ENCODE measurements at places on chromosomes 1 and 21.

DNA sequence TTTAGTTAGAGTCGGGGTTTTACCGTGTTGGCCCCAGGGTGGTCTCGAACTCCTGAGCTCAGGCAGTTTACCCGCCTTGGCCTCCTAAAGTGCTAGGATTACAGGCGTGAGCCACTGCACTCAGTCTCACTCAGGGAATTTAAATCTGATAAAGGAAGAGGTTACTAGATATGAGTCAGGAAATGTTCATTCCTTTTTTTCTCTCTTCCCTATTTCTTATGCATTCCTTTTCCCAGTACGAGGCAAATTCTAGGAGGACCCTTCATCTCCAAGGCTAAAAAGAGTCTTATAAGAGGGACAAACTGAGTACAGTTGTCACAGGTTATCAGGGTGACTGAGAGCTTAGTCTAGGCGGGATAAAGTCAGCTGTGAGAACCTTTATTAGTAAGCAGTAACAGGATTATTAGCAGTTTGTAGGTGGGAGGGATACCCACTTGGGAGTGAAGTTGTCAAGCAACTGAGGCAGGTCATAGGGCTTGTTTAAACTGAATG is 9.1 kb downstream of the MACF1 start:
- no peak for DNase-seq

DNA sequence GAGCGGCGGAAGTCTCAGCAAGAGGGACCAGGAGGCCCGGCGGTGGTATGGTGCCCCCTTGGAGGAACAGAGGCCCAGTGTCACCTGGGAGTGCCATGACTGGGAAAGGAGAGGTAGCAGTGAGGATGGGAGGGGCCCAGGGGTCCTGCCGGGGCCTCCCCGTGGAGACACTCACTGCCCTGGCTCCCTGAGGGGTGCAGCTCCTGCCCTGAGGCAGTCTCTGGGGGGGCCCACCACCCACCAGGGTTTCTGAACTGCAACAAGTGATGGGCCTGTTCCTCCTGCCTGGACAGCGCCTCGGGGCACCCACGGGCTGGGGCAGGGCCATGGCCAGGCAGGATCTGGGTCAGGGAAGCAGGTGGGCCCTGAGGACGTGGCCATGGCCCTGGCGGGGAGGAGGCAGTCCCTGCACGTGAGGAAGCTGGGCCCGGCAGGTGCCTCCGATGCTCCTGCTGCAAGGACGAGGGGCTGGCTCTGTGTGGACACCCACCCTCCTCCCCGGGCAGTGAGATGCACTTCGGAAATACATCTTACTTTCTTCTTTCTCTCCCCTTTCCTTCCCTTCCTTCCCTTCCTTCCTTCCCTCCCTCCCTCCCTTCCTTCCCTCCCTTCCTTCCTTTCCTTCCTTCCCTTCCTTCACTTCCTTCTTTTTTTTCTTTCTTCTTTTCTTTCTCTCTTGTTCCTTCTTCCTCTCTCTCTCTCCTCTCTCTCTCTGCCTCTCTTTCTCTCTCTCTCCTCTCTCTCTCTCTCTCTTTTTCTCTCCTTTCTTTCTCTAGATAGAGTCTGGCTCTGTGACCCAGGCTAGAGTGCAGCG is 66.6 kb downstream of the MORN1 start:
- DNase-seq = no peak

- no peak for DNase-seq
Measured at GRCh38 chr1:74689621-74690363, 16.2 kb upstream of the ERICH3 start.

GRCh38 chr1:161115132-161115711 is 2.6 kb downstream of the PFDN2 start:
- no peak for DNase-seq

DNA sequence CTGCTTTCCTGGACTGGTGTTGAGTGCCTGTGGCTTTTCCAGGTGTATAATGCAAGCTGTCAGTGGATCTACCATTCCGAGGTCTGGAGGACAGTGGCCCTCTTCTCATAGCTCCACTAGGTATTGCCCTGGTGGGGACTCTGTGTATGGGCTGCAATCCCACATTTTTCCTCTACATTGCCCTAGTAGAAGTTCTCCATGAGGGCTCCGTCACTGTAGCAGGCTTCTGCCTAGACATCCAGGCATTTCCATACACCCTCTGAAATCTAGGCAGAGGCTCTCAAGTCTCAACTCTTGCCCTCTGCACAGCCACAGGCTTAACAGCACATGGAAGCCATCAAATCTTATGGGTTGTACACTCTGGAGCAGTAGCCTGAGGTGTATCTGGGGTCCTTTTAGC is 107.6 kb downstream of the GRIK1 start:
- no peak for DNase-seq

DNA sequence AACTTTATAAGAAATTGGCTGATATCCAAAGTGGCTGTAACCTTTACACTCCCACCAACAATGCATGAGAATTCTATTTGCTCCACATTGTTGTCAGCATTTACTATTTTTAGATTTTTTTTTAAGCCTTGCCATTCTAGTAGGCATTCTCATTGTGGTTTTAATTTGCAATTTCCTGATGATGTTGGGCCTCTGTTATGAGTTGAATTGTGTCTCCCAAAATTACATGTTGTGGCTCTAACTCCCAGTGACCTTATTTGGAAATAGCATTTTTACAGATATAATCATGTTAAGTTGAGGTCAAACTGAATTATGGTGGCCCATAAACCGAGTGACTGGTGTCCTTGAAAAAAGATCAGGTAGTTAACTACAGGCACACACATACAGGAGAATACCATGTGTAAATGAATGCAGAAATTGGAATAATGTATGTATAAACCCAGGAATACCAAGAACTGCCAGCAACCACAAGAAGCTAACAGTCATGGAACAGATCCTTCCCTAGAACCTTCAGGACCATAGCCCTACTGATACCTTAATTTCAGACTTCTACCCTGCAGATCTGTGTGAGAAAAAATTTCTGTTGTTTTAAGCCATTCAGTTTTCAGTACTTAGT is 348.8 kb upstream of the DAB1 start:
- DNase-seq = no peak

DNA sequence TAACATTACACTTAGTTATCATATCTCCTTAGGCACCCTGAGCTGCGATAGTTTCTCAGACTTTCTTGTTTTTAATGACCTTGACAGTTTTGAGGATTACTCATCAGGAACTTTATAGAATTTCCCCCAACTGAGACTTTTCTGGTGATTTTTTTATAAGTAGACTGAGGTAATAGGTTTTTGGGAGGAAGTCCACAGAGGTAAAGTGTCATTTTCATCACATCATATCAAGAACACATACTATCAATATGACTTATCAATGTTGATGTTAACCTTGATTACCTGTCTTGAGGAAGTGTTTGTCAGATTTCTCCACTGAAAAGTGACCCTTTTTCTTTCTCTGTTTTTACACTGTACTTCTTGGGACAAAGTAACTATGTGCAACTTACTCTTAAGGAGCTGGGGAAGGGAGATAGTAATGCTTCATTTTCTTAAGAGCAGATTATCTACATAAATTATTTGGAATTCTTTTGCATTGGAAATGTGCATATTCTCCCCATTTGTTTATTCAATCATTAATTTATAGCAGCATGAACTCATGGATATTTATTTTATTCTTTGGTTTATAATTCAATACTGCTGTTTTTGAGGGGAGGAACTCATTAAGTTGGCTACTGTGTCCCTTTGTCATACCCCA is 72.8 kb upstream of the HSD17B7 start:
- no peak for DNase-seq

GRCh38 chr1:151841141-151841540 is 1.5 kb upstream of the C2CD4D start:
- DNase-seq = no peak

DNA sequence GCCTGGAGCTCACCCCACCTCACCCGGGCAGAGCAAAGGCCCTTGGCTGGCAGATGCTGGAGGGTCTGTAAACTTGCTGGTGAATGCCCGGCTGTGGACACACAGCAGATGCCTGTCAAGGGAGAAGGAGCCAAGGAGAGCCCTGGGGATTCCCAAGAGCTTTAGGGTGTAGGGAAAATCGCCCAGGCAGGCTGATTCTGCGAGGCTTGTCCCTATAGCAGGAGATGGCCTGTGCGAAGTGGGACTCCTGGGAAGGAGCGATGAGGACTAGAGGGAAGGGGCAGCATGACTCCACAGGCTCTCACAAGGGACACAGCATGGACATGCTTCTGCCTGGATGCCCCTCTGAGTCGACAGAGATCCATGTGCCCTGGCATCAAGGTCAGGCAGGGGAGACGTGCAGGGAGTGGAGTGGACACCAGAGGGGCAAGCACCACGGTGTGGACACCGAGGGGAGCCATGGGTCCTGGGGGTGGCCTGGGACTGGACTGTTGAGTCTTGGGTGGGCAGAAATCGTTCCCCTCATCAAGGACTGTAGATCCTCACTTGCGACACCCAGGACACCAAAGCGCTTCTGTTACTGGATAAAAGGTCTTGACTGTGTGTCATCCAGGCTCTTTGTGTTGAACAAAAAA is 71.4 kb upstream of the ABCG1 start:
- DNase-seq = peak; percentile 67
